Motor neuron (in vitro differentiated cells): ENCODE measurements at places on chromosomes 7 and 10. TPM values are rescaled to one million over a fixed set of nuclear protein-coding genes. Genes with fewer than 3 reads are reported as not detected.

Gene OPALIN
- 0.44 and 0.52 TPM in 2 replicates for total RNA-seq

Gene CARD11
- total RNA-seq: 0.76 and 1.5 TPM in 2 replicates

DNA sequence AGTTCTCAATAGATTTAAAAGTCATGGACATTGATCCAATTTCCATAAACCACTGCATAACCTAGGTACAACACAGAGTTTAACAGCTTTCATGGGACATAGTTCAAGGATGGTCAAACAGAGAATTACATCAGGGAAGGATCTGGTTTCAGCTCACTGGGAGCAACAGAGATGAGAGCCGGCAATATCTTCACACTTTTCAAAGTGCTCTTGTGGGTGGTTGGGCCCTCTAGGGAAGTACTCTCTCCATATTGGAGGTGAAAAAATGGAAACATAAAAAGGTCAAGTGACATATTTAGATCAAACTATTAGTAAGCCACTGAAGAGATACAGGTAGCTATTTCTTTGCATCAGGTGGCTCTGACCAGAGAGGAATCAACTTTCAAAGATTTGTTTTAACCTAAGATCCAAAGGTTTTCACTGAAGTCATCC lies 61.8 kb upstream of the LRRN3 start:
- peak; percentile 45 for ATAC-seq

DNA sequence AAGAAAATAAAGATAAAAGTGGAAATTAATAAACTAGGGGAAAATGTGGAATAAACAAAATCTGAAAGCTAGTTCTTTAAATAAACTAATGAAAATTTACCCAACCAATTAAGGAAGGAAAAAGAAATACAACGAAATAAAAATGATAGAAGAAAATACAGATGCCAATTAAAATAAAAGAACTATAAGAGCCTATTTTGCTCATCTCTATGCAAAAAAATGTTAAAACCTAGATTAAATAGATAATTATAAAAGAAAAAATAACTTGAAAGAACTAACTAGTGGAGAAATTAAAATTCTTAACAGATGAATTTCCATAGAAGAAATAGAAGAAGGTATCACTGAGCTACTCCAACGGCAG lies 32.7 kb downstream of the PKD1L1 start:
- ATAC-seq: no peak

GRCh38 chr7:26743205-26743604 lies 121.2 kb downstream of the SKAP2 start:
- ATAC-seq: no peak

DNA sequence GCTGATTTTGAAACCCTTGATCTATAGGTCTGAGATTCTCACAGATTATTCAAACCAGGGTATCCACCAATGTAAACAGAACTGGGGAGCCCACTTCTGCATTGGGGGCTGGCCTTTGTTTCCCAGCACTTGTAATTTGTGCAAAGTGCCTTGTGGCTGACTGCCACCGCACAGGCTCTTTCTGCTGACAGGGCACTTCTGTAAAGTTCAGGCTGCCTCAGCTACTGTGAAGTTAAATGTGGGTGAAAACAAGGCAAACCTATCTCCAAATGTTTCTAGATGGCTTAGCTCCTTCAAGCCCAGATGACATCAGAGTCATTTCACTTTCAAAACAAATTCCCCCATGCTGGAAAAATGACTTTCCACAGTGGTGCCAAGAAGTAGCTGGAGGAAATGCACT lies 54.7 kb downstream of the GRID1 start:
- no peak for ATAC-seq

DNA sequence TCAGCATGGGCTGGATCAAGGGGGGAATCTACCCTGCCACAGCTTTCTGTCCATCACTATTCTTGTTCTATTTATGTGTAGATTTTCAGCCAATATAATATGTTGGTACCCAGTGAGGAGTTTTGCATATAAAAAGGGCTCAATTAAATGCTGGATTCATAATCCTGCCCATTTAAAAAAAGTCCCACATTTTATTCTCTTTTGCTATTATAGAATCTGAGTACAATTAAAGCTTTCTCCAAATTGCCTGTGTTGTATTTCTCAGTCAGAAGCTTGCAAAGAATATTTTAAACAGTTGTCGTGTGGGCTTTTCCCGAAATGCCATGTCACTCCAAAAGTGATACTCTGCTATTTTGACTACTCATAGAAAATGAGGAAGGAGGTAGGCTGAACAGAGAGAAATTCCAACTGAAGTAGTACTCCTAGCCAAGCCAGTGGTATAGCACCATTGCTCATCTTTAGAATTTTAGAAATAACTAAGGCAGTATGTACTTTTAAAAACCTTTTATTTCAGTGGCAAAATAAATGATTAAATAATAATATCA lies 108.3 kb upstream of the HDAC9 start:
- ATAC-seq: no peak

- ATAC-seq: no peak
Observed at GRCh38 chr10:16341637-16342036, 95.2 kb upstream of the PTER start.
